ENCODE measurements at places on chromosomes 7 and 10.

- DNase-seq: no peak
These were observed 290.0 kb upstream of the SEMA3A start for GRCh38 chr7:84484502-84485079.

DNA sequence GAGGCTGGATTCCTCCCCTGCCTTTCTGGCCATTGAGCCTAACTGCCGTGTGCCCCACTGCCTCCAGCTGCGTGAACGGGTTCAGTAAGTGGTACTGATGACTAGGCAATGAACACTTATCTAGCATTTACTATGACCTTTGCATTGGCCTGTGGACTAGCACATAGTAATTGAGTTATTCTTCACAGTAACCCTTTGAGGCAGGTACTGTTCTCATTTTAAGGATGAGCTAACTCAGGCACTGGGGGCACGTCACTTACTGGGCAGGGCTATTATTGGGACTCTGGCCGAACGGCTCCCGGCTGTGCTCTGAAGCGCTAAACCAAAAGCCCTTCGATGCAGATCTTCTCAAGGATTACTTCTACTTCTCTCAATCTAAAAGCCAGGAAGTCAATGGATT is 38.3 kb downstream of the WIPF3 start:
- DNase-seq: no peak

- DNase-seq: no peak
These were observed 21.8 kb downstream of the PWWP2B start for GRCh38 chr10:132418527-132419416.

DNA sequence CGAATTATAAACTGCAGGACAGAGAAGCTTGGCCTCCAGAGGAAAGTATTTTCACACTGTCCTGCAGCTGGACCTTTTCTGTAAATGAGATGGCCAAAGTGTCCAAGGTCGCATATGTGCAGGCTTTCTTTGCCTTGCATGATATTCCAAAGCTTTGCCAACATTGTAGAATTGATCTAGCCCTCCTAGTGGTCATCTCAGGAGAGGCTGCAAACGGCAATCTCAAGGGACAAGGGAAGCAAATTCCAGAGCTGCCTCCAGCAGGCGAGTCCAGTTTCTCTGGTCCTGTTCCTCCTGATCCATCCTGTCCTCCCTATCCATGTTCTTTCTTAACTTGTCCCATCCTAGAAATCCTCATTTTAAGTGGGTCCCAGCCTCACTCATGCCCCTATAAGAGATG is 373.4 kb upstream of the PCDH15 start:
- DNase-seq: no peak

- no peak for DNase-seq
These were observed 6.6 kb downstream of the TRIM8 start for GRCh38 chr10:102650655-102651454.

- DNase-seq: no peak
These were observed 132.7 kb downstream of the JCAD start for GRCh38 chr10:29926693-29927048.

GRCh38 chr10:110504111-110504735 is 6.5 kb downstream of the DUSP5 start:
- DNase-seq: peak; percentile 65

- no peak for DNase-seq
These were observed 15.5 kb downstream of the LZTS2 start for GRCh38 chr10:101014966-101015581.

DNA sequence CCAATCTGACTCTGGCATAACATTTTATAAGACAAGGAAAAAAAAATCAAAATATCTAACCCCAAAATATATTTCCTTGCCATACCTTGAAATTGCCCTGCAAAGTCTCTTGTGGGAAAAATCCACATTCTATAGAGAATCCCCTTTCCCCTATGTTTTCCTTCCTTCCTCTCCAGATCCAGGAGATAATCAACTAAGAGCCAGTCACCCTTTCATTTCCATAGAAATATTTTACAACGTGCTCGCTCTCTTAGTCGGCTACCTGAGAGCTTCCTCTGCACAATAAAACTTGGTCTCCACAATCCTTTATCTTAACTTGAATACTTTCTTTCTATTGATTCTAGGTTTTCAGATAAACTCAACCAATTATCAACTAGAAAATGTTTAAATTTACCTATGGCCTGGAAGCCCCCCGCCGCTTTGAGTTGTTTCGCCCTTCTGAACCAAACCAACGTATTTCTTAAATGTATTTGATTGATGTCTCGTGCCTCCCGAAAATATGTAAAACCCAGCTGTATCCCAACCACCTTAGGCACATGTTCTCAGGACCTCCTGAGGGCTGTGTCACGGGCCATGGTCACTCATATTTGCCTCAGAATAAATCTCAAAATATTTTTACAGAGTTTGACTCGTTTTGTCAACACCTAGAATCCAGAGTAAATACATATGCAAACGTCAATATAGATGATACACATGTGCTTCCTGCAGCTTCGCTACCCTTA is 869 bp downstream of the PSAP start:
- DNase-seq: no peak

DNA sequence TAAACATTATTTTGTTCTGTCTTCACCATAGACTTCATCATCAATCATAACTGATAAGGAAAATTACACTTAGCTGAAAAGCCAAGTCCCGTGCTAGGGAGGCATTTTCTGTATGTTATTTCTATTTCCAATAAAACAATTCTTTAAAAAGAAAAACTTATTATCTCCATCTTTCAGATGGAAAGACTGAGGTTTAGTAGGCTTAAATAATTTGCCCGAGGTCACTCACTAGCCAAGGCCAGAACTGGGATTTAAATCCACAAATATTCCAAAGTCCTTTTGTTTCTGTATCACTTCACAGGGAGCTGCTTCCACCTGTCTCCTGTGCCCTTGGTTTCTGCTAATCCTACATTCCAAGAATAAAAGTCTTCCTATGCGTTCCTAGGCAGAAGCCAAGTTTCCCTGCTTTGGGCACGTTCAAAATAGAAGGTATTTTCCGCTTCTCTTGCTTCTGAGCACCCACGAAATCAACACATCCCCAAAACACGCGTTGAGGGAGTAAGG is 732 bp downstream of the CPVL start:
- no peak for DNase-seq

GRCh38 chr10:96276831-96277230 is 5.5 kb upstream of the BLNK start:
- DNase-seq: no peak

DNA sequence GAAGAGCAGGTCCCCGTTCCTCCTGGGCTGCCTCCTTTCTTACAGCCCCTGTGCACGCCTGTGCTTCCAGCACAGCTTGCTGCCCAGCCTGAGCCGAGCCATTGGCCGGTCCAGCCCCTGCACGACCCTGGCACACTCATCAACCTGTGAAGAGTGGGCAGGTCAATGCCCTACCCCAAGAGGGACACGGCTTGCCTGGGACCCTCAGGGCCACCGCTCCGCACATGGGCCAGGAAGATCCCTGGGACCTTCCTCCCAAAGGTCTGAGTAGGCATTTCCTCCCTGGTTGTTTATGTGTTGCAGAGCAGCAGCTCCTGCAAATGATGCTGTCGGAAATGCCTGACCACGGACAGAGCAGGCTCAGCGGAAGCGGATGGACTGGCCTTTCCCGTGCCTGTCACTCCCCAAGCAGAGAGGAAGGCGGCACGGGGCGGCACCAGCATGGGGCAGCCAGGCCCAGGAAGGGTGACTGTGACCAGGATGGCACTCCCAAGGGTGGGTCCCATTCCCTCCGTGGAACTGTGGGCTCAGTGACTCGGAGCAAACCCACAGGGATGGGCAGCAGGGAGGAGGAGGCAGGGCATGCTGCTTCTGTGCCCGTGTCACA is 252.5 kb downstream of the TNS3 start:
- DNase-seq: no peak

GRCh38 chr7:17153536-17153935 is 144.9 kb upstream of the AHR start:
- no peak for DNase-seq

Measured in central memory CD8-positive, alpha-beta T cell (primary cell).